Uterus (tissue), 4 donors: ENCODE measurements at places on chromosomes 3 and 15.
A peak's percentile ranks its signal among the peaks of the same experiment; 100 is the strongest.

DNA sequence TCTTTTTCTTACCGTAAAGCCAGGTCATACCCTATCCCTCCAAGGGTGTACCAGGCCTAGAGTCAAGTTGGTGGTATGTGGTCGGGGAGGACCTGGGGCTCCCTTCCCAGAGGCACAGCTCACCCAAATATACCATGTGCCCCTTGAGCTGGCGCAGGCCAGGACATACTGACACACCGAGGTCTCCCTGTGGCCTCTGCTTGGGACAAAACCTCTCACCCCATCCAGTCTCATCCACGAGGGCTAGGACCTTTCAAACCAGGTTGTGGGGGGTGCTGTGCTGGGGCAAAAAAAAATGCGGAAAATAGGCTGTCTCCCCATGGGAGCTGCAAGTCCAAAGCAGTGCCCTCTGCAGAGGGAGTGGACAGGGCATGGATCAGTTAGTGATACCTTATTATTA lies 22.8 kb downstream of the PTH1R start:
- no peak overlapping the region for H3K27ac ChIP-seq
- H3K4me1 ChIP-seq: peaks cover 6% of the 10 kb centered on the region
- no peak overlapping the region for H3K4me3 ChIP-seq
- no peak for DNase-seq
- H3K27me3 ChIP-seq: no peaks in the 10 kb centered on the region
- no peaks in the 10 kb centered on the region for H3K36me3 ChIP-seq

DNA sequence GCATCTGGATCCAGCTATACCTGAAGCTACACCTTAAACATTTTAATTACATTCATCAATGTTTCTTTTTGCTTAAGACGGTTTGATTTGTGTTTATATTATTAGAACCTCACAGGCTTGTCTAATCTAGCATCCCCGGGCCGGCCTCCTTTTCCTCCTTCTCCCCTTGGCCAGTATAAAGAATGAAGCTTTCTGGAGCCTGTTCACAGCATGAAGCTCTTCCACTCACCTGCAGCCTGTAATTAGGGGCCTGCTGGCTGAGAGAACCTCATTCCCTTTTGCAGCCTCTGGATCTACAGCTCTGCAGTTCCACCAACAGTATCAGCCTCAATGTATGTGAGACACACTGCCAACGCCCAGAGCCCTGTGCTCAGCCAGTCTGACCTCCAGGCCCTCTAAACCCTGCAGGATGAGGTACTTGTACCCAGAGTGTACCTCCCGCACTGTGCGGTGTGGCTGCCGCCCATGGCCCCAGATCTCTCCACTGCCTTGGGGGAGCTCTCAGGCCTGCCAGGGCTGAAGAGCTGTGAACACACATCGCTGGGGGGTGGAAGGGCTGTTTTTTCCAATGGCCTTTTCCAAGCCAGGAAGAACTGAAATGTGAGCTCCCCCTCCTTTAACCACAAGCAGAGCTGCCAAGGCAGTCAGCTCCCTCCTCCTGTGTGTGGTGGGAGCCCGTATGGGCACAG lies 114.7 kb upstream of the ALDH1A3 start:
- H3K27me3 ChIP-seq: no peaks in the 10 kb centered on the region
- no peaks in the 10 kb centered on the region for H3K36me3 ChIP-seq
- no peak overlapping the region for H3K4me3 ChIP-seq
- no peak overlapping the region for H3K27ac ChIP-seq
- no peak for DNase-seq

- no peaks in the 10 kb centered on the region for H3K4me1 ChIP-seq
- no peak overlapping the region for H3K4me3 ChIP-seq
- no peak for DNase-seq
- no peak overlapping the region for H3K27ac ChIP-seq
- H3K27me3 ChIP-seq: no peaks in the 10 kb centered on the region
Measured at GRCh38 chr3:195801251-195802183, 10.2 kb downstream of the MUC4 start.

- peak; percentile 2 for DNase-seq
- H3K27me3 ChIP-seq: no peaks in the 10 kb centered on the region
- no peaks in the 10 kb centered on the region for H3K4me1 ChIP-seq
- no peaks in the 10 kb centered on the region for H3K36me3 ChIP-seq
Measured at GRCh38 chr15:81281766-81282605, 42.0 kb downstream of the STARD5 start.

DNA sequence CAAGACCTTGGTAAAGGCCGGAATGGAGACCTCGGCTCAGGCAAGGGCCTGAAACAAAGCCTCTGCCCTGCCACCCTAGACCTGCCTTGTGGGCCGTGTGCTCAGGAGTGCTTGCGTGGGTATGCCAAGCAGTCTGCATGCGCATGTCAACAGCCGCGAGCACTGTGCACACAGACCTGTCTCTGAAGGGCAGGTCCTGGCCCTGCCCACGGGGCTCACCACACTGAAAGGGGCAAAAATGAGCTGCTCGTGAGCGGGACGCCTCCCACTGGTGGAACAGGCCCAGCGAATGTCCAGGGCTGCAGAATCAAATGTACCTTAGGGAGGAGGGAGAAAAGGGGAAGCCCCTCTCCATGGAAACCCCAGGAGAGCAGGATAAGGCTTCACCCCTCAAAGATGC lies 44.3 kb upstream of the FGD5 start:
- no peak overlapping the region for H3K27ac ChIP-seq
- H3K27me3 ChIP-seq: no peaks in the 10 kb centered on the region
- no peaks in the 10 kb centered on the region for H3K4me1 ChIP-seq
- H3K36me3 ChIP-seq: no peaks in the 10 kb centered on the region
- DNase-seq: peak; percentile 3

DNA sequence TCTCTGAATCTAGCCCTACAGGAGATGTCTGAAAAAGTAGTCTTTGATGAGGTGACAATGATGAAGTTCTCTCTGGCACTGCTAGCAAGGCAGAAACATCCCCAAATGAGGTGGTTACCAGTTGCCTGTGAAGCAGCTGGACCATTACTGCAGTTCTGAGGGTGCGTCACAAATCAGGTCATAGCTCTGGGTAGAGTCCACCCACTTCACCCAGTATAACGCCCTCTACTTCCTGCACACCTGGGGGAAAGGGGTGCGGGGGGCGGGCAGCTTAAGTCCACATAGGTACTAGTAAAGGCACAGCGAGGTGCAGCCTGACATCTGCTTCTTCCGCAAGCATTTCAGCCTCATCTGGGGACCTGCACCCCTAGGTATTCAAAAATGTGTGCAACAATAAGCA lies 13.4 kb upstream of the SATB1 start:
- H3K4me1 ChIP-seq: peaks cover 2% of the 10 kb centered on the region
- no peak overlapping the region for H3K27ac ChIP-seq
- no peaks in the 10 kb centered on the region for H3K36me3 ChIP-seq
- no peak overlapping the region for H3K4me3 ChIP-seq

- no peak for DNase-seq
- H3K4me3 ChIP-seq: no peak overlapping the region
- H3K4me1 ChIP-seq: no peaks in the 10 kb centered on the region
Measured at GRCh38 chr3:177522051-177522450, 324.8 kb upstream of the TBL1XR1 start.

DNA sequence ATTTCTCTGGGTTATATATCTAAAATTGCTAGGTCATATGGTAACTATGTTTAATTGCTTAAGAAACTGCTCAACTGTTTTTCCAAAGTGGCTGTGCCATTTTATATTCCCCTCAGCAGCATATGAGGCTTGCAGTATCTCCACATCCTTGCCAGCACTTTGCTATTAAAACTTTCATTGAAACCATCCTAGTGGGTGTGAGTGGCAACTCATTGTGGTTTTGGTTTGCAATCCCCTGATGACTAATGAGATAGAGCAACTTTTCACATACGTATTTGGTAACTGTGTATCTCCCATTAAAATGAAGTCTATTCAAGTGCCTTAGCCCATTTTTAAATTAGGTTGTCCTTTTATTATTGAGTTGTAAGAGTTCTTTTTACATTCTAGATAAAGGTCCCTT lies 17.3 kb downstream of the KPNA1 start:
- no peaks in the 10 kb centered on the region for H3K36me3 ChIP-seq
- DNase-seq: no peak
- no peak overlapping the region for H3K27ac ChIP-seq
- no peaks in the 10 kb centered on the region for H3K27me3 ChIP-seq

GRCh38 chr3:138148503-138148902 lies 16.3 kb upstream of the A4GNT start:
- no peaks in the 10 kb centered on the region for H3K4me1 ChIP-seq
- no peak overlapping the region for H3K27ac ChIP-seq
- H3K27me3 ChIP-seq: no peaks in the 10 kb centered on the region

GRCh38 chr3:126133606-126134005 lies 46.8 kb downstream of the ALDH1L1 start:
- no peak overlapping the region for H3K4me3 ChIP-seq
- H3K4me1 ChIP-seq: no peaks in the 10 kb centered on the region
- H3K27ac ChIP-seq: no peak overlapping the region
- H3K27me3 ChIP-seq: no peaks in the 10 kb centered on the region
- peak; percentile 8 for DNase-seq

DNA sequence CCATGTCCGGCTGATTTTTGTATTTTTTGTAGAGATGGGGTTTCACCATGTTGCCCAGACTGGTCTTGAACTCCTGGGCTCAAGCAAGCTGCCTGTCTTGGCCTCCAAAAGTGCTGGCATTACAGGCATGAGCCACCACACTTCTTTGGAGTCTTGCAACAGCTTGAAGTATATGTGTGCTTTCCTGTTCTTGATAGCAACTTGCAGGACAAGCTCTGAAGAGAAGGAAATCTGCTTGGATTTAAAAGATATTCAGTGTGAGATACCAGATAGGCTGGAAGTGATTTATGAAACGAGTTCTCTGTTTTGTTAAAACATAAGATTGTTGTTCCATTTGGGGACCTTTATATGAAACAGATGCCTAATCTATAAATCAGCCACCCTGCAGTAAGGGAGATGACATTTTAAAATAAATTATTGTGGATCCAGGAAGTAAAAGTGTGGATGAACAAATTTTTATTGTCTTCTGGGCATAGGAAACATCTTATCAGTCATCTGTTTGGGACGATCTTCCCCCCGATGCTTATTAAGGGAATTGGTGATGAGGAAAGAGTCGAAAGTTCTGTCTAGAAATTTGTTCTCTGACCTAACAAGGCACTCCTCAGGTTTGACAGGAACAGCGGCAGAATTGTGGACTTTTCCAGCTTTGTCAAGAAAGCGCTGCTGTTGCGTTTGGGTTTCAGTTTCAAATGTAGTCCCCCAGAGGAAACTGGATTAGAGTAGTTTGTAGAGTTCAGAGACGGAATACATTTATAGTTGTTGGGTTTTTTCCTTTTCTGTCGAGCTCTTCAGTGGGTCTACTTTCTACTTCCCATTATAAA lies 53.7 kb upstream of the MAGI1 start:
- no peaks in the 10 kb centered on the region for H3K36me3 ChIP-seq
- no peak overlapping the region for H3K4me3 ChIP-seq
- H3K4me1 ChIP-seq: no peaks in the 10 kb centered on the region
- no peaks in the 10 kb centered on the region for H3K27me3 ChIP-seq
- H3K27ac ChIP-seq: no peak overlapping the region

DNA sequence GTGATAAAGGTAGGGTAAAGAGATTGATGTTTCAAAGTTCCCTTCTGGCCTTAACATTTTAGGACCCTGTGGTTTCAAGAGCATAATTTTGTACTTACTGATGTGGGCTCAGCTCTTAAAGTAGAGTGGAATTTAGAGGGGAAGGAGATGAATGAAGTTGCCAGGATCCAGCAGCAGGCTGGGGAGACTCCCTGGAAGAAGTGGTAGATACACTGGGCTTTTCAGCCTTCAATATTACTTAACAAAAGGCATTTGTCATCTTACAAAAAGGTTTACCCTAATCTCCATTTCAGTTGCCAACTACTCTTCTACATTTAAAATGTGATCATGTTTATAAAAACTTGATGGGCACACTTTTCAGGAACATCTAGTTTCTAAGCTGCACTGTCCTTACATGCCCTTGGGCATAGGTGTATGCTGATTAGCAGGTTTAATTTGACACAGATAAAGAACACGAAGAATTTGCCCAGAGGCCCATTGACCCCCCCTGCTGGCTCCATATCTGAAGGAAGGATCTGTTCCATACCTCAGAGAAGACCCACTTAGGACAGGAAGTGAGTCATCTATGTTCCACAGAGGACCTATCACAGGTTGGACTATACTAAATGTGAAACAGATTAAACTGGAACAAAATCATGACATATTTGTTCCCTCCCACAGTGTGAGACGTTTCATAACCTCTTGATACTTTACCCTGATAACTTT lies 93.0 kb upstream of the LPP start:
- H3K27ac ChIP-seq: peak overlapping the region; percentile 54
- peak; percentile 23 for DNase-seq
- no peak overlapping the region for H3K4me3 ChIP-seq
- H3K4me1 ChIP-seq: peaks cover 9% of the 10 kb centered on the region

DNA sequence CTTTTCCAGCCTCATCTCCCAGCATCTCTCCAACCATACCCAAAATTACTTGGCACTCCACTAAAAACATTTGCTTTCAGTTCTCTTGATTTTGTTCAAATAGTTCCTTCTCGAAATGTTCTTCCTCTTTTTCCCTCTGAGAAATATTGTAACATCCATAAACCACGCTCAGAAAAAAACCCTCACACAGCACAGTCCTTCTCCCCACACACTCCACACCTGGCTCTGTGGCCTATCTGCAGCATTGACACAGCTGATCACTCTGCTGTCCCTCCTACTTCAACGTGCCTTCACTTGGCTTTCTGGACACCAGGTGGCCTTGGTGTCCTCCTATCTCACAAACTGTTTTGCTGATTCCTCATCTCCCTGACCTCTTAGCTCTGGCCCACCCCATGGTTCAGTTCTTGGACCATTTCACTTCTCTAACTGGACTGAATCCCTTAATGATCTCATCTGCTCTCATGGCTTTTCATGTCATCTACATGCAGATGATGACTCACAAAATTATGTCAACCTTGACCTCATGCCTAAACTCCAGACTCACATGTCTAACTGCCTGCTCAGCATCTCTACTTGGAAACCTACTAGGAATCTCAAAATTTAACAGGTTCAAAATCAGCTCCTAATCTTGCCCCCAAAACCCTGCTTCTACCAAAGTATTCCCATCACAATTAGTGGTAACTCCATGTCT lies 93.3 kb downstream of the TRIM42 start:
- no peaks in the 10 kb centered on the region for H3K36me3 ChIP-seq
- no peaks in the 10 kb centered on the region for H3K27me3 ChIP-seq
- no peaks in the 10 kb centered on the region for H3K4me1 ChIP-seq
- no peak for DNase-seq
- H3K4me3 ChIP-seq: no peak overlapping the region

DNA sequence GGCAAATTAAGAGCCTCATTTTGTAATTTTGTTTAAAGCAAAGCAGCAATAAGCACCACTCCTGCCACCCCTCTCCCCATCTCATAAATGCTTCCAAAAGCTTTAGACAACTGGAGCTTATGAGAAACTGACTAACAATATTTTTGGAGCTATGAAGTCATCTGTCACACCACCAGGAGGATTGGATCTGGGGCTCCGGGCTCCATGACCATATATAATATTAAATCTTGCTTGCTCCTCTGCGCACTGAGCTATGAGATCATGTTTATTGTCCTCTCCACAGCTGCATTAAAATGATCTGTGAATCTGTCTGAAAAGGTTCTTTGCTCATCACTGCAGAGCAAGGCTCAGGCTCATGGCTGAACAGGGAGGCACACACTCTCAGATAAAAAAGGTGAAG lies 323.7 kb downstream of the ZNF621 start:
- H3K27me3 ChIP-seq: no peaks in the 10 kb centered on the region
- no peaks in the 10 kb centered on the region for H3K4me1 ChIP-seq
- no peak for DNase-seq
- H3K27ac ChIP-seq: no peak overlapping the region
- no peaks in the 10 kb centered on the region for H3K36me3 ChIP-seq
